ENCODE measurements at places on chromosomes 1 and 21.

GRCh38 chr1:101567582-101568189, 330.9 kb downstream of the S1PR1 start:
- peak; percentile 22 for DNase-seq

DNA sequence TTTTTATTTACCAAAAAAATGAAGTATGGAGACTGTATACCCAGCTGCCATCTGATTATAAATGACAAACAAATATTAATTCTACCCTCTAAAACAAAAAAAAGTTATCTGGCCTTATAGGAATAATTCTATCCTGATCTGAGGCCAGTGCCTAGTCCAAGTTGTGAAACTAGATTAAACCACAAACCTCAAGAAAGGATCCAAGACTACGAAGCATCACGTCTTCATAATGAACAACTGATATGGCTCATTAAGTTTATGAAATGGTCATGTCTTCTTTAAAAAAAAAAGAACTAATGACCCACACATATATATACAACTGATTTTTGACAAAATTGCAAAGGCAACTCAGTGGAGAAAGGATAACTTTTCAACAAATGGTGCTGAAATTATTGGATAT, 32.4 kb upstream of the CTTNBP2NL start:
- DNase-seq, result no peak

DNA sequence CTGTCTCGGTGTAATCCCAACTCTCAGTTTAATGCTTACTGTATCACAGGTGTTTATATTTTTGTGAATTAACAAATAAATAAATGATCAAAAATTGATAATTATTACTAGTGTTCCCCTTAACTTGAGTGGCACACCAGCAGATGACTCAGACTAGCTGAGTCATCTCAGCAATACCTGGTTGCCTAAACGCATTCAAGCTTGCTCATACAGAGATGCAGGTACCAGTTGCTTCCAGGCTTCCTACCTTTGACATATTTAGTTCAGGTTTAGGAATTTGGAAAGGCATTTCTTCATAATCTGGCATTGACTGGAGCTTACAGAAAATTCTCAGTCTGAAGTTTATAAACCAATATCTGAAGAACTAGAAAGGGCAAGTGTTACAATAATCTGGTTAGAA, 78.9 kb upstream of the LMO4 start:
- no peak for DNase-seq

DNA sequence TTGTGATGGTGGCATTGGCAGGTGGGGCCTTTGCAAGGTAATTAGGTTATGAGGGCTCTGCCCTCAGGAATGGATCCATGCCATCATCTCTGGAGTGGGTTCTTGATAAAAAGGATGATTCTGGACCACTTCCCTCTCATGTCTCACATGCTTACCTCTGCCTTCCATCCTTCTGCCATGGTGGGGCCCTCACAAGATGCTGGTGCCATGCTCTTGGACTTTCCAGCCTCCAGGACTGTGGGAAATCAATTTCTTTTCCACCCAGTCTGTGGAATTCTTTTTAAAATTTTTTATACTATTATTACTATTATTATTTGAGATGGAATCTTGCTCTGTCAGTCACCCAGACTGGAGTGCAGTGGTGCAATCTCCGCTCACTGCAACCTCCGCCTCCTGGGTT, 57.3 kb downstream of the ACBD3 start:
- DNase-seq, result peak; percentile 3

DNA sequence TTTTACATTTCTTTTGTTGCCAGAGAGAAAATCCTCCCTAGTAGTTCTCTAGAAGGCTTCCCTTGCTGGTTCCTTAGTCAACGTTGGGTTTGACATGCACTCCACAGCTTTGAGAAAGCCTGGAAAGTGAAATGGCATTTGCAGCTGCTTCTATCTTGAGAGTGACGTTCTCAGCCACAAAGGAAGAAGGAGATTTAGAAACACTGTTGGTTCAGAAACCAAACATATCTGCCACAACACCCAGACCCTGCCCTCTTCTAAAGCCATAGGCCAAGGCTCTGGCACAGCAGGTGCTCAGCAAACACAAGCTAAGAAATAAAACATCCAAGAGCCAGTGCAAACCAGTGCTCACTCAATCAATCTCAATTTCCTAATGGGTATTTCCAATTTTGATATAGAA, 121.4 kb downstream of the CCDC185 start:
- no peak for DNase-seq

- peak; percentile 91 for DNase-seq
Measured at GRCh38 chr1:26284597-26285347, 4.9 kb downstream of the SH3BGRL3 start.

DNA sequence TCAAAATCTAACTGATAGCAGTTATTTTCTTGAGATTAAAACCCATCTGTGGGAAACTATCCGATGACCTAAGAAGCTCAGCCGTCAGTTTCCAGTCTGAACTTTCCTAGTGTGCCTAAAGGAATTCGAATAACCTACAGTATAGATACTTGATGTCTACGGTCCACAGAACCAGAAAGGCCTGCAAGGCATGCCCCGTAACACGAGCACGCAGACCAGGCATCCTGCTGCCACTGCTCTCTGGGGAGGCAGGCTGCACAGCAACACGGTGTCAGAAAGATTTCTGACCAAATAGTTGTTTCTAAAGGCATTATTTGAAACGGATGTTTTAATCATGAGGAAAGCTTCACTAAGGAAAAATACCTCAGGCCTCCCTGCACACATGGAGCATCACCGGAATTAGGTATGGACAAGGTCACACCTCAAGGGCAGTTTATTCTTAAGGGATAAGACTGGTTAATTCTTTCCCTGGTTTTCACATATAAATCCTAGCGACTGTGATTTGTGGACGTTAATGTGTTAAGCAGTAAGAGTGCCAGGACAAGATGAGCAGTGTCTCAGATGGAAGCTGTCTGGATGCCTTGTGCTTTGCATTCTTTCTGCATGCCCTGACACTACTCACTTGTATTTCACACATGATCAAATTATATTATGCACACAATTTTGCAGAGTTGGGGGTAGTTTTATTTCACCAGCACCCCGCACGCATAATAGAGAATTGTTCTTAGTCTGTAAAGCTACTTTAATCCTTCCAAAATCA, 49.0 kb upstream of the NADK start:
- no peak for DNase-seq

DNA sequence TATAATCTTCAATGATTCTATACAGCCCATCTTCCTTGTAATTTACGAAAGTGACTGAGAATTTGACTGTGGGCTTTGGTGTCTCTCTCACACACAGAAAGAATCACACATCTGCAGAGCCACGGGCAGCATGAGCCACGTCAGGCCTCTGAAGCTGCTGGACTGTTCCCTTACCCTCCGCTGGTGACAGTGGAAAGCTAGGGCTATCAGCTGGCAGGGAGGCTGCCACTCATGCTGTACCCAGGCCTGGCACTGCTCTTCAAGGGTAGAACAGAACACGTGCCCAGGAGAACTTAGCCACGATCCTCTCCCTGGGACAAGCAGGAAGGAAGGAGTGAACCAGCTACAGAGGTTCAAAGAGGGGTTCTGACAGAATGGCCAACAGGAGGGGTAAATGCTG, 90.7 kb downstream of the JAK1 start:
- DNase-seq, result peak; percentile 36

- no peak for DNase-seq
Measured at GRCh38 chr1:222843469-222844410, 28.9 kb downstream of the DISP1 start.

- no peak for DNase-seq
Measured at GRCh38 chr1:228818296-228818695, 83.0 kb downstream of the RHOU start.

DNA sequence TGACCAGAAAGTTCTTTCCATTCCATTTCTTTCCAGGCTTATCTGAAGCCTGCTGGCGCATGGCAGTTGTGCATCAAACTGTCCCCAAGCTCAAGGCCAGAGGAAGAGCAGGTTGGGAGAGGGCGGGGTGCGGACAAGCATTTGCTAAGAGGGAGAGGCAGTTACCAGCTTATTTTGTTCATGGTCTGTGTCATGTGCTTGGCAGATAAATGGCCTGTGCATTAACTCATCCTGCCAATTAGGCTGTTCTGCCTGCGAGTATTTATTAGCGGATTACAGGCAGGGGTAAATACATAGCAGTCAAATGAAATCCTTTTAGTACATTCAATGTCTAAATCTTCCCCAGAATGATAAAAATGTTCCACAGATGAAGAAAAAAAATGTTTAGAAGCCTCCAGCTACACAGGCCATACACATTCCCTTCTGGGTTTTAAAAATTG, 48.9 kb upstream of the B3GALNT2 start:
- DNase-seq, result no peak

GRCh38 chr1:240582953-240583352, 29.0 kb downstream of the GREM2 start:
- DNase-seq, result no peak

DNA sequence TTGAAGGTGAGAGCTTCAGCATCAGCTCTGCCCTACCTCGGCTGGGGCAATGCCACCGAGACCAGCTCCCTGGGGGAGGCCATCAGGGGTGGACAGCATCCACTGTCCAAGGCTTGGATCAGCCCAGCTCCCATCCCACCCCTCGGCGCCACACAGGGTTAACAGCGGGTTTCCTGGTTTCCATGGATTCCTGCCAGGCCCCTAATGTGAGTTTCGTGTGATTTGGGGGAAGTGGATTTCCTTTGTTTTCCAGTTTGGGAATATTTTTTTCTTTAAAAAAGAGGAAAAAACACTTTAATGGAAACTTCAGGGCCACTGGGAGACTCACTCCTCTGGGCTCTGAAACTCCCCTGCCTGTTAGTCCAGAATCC, 34.3 kb downstream of the CASZ1 start:
- DNase-seq, result no peak

GRCh38 chr1:54120018-54120697, 32.6 kb downstream of the CDCP2 start:
- no peak for DNase-seq

Data from left cardiac atrium (tissue), 4 donors.